ENCODE measurements at places on chromosomes 12 and 14. TPM values are rescaled to one million over a fixed set of nuclear protein-coding genes. Genes with fewer than 3 reads are reported as not detected.

Gene SLC17A8
- total RNA-seq = not detected

Gene PAPLN
- total RNA-seq = 6.5 TPM

Gene NGB
- total RNA-seq = not detected

Gene CDKN3
- 140 TPM for total RNA-seq

Gene PPFIA2
- 0.67 TPM for total RNA-seq

Gene FLVCR2
- 4.8 TPM for total RNA-seq
